ENCODE measurements at places on chromosomes 12 and 14.

GRCh38 chr14:100824091-100824551 is 1.8 kb upstream of the MEG3 start:
- DNase-seq: peak; percentile 46

- DNase-seq: no peak
Measured at GRCh38 chr12:80634903-80635302, 72.5 kb upstream of the MYF6 start.

DNA sequence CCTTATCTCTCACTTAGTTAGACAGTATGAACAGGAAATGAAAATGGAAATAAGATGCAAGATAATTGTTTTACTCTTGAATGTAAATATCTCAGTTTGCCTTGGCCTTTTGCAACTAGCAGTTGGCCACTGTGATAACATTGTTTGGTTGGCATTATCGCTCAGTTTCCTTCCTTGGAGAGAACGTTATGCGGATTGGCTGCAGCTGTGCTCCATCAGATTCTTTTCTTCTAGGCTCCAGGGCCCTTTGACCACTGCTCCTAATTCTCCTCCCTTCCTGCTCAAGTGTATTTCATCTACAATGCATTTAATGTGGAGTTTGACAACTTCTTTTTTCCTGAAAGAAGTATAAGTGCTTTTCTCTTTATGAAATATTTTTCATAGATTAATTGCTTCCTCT is 284.2 kb downstream of the ADAMTS20 start:
- no peak for DNase-seq

GRCh38 chr14:21162081-21162480 is 6.2 kb upstream of the OR5AU1 start:
- no peak for DNase-seq

GRCh38 chr12:98198261-98198982 is 317.0 kb upstream of the TMPO start:
- no peak for DNase-seq

- peak; percentile 25 for DNase-seq
Measured at GRCh38 chr14:31395572-31396205, 24.7 kb downstream of the HEATR5A start.

DNA sequence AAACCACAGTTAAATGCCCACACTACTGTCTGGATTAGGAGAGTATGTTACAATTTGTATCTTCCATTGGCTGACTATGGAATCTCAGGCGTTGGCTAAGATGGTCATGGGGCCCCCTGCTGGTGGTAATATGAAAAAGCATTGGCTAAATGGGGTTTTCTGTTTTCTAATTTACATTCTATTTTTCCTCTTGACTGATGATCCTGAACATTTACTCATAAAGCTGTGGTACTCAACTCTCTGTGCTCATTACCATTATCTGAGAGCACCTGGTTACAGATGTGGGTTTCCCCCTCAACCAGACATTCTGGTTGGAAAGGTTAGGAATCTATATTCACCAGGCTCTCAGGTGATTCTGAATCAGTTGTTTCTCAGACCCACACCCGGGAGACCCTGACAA is 64.8 kb downstream of the WSCD2 start:
- DNase-seq: no peak

- no peak for DNase-seq
Measured at GRCh38 chr14:104968153-104968527, 10.0 kb downstream of the AHNAK2 start.

DNA sequence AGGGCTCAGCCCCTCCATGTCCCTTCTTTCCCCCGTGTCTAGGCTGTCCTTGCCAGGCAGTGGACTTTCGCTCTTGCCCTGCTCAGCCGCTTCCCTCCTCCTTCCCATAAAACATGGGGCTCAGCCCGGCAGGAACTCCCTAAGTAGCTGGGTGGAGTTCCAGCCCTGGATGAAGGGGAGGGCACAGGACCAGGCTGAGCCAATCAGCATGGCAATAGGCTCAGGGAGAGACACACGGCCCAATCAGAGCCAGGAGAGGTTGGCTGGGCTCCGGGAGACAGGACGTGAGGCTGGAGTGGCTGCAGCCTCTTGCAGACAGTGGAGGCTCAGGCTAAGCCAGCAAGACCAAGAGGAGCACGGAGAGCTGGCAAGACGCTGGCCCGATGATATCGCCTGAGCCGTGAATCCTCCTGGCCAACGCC is 54.3 kb downstream of the GALNT9 start:
- peak; percentile 8 for DNase-seq

DNA sequence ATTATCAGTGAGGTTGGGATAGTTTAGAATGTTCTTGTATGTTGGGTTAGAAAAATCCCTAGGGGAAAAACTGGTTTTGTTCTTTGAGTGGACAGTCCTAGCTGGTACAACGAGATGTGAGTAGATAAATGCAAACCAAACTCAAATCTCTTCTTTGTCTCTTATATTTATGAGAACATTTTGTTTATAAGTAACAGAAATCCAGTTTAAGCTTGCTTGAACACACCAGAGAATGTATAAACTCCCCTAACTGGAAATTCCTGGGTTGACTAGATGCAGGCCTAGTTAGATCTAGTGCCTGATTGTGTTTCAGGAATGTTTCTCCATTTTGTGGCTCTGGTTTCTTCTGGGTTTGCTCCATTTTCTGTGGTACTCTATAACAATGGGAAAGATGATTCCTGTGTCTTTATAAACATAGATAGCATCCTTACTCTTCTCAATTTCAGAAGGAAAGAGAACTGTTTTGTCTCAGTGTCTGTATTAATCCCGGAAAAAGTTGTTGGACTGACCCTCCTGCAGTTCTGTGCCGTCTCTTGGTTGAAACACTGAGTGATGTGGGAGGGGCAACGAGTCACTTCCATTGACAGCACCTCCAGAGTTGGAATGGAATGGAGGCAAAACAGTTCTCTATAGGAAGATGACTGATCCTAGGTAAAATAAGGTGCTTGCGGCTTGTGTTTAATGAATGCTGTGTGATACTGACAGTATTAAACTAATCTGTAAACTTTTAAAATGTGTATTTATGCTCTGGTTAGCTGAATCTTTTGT is 244.8 kb downstream of the TMTC2 start:
- no peak for DNase-seq

- no peak for DNase-seq
Measured at GRCh38 chr12:57756406-57757341, 1.8 kb downstream of the MARCHF9 start.

DNA sequence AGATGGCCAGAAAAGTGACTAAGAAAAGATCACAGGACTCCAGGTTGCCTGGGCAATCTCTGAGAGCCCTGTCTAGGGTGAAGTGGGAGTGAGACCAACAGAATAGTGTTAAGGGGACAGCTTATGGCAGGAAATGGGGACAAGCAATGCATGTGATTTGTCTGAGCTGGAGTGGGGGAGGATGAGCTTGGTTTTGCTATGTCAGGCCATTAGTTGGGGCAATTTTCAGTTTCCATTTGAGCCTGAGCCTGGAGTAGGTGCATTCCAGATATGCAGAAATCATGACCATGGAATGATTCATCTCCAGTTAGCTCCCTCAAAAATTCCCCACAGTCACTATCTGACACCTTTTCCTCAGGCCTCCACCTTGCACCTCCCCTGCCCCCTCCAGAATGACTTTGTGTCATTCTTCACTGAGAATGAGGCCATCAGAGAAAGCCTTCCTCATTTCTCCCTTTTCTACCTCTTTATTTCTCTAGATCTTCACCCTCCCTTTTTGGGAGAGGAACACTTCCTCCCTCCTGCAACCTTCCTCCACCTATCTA is 150.9 kb upstream of the PLEKHG7 start:
- peak; percentile 16 for DNase-seq

GRCh38 chr12:82671673-82672195 is 15.0 kb upstream of the TMTC2 start:
- no peak for DNase-seq

DNA sequence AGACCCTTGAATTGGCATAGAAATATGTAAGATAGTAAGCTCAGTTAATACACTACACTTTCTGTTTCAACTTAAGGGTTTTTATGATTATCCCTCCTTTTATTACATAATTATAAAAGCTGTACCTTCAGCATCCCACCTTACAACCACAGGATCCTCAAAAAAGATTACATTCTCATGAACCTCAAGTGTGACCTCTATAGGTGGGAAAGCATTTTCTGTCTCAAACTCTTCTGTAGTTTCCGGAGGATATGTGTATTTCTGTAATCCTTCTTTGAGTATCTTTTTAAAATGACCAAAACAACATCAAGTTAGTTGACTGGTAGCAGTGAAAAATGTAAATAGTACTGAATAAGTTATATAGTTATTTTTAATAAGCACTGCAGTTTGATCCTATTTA is 75.9 kb downstream of the DNAI7 start:
- DNase-seq: no peak

DNA sequence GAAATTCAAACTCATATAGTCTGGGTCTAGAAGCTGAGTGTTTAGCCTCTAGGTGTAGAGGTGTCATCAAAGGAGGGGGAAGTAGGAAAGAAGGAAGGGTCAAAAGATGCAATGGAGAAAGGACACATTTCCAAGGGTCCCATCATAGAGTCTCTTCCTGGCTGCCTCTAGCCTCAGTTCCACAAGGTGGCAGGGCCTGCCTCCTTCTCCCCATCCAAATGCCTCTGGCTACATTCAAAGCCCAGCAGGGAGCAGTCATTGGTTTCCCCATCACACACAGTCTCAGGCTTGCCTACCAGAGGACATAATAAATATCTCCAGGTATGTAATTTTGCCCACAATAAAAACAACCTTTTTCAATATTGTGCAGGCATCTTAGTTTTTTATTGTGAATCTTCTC is 2.1 kb upstream of the CCT2 start:
- DNase-seq: no peak

GRCh38 chr12:41188841-41189394 is 798 bp downstream of the PDZRN4 start:
- no peak for DNase-seq

DNA sequence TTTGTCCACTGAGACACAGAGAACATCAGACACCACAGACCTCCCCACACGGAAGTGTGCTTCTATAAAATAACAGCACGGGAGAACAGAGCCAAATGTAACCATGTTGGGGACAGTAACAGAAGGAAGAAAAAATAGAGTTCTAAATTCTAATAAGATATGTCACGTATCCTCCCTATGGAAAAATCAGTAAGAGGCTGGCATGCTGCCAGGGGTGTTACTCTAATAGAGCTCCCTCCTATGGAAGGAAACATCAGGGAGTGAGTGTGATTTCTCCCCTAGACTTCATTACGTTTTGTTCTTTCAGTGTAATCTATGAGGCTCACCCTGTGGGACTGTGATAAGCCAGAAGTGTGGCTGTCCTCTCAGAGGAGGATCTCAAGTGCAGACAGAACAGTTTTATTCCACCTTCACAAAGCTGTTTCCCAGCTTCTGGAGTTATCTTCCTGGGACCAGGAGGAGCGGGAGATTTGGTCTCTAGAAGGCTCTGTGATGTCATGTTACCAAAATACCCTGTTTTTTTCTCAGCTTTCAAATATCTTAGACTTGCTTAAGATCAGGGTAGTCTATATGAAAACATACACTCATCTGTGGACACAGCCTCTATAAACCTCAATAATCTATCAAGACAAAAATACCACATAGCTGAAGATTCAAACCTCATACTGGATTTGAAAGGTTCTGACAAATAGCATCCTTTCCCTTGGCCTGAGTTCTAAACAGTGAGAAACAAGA is 69.3 kb downstream of the ZFC3H1 start:
- DNase-seq: no peak

DNA sequence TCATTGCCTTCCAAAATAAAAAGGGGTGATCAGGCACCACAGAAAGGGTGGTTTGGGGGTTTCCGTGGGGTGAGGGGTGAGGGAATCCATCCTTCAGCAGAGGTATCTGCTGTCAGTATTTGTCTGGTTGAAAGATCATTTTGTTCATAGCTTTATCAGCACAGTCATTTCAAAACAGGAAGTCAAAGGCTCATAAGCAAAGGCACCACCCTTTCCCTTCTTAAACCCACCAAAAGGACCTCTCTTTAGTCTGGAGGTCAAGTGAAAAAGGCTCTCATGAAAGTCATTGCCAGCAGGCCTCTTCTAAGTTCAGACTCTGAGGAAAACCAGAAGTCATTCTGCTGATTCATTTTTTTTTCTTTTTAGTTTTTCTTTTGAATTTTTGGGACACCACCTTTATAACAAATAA is 6.2 kb downstream of the CHST11 start:
- no peak for DNase-seq

GRCh38 chr12:90235642-90236041 is 527.0 kb upstream of the ATP2B1 start:
- peak; percentile 51 for DNase-seq
